Testis (tissue), 5 donors: ENCODE measurements at places on chromosomes 13 and 19. TPM values are rescaled to one million over a fixed set of nuclear protein-coding genes. Genes with fewer than 3 reads are reported as not detected.
A peak's percentile ranks its signal among the peaks of the same experiment; 100 is the strongest.

LRRC63 gene
- total RNA-seq = 9.4 TPM

SPTBN4 gene
- total RNA-seq = 18.3 TPM

ZNF443 gene
- total RNA-seq = 4.1 TPM

NRTN gene
- total RNA-seq = 6.5 TPM

MEDAG gene
- total RNA-seq = 9.6 TPM

TEX101 gene
- total RNA-seq = 93.3 TPM

ATP7B gene
- 18.7 TPM for total RNA-seq

C13orf42 gene
- total RNA-seq = 1.8 TPM

ELAVL1 gene
- 84.8 TPM for total RNA-seq

STOML3 gene
- 0.12 TPM for total RNA-seq

GRCh38 chr19:30209617-30210600, 162.3 kb upstream of the ZNF536 start:
- no peak for DNase-seq

DNA sequence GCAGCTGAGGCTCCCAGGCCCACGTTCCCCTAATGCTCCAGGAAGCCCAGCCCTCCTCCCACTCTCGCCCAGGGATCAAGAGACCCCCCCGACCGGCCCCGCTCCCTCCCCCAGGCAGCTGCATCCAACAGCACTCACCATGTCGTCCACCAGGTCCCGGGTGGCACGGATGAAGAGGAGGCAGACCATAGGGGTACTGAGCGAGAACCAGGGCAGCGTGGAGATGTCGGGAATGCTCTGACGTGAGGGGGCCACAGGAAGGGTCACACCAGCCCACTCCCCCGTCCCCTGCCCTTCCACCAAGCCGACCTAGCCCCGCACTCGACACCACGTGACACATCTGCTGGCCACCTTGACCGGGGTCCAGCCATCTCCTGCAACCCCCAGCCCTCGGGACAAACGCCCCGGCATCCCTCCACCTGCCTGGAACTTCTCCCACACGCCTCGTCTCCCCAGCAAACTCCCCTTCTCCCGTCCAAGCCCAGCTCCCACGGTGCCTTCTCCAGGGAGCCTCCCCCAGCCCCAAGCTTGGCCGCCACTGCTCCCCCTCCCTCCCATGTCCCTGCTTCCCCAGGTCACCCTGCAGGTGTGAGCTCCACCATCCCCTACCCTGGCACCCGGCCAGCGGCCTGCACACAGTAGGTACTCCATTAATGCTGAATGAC, 4.9 kb downstream of the ATP8B3 start:
- DNase-seq = no peak

DNA sequence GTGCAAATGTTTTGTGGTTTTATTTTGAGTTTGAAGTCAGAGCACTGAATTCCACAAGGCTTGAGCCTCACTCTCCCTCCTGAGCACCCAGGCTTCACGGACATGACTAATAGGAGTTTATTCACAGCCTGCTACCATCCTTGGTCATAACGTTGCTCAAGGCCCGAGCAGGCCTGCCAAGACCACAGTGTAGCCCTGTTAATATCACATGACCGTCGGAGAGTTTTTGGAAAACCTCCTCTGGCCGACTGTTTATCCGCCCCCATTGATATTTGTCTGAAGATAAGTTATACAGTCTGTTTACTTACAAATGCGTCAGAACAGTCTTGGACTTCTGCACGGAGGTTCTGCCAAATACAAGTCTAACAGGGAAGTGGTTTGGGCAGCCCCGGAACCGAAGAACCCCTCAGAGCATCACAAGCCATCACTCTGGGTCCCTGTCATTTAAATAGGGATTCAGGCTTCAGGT, 89.9 kb downstream of the COL4A2 start:
- DNase-seq = peak; percentile 89

- peak; percentile 51 for DNase-seq
These were observed at the start of gene STAP2 for GRCh38 chr19:4338441-4339355. Gene STAP2, minus strand, starts transcription at chr19:4338827. Its CDS starts 74 bp downstream, at chr19:4338753.

GRCh38 chr19:47002106-47002766, 17.4 kb upstream of the NPAS1 start:
- DNase-seq = no peak

DNA sequence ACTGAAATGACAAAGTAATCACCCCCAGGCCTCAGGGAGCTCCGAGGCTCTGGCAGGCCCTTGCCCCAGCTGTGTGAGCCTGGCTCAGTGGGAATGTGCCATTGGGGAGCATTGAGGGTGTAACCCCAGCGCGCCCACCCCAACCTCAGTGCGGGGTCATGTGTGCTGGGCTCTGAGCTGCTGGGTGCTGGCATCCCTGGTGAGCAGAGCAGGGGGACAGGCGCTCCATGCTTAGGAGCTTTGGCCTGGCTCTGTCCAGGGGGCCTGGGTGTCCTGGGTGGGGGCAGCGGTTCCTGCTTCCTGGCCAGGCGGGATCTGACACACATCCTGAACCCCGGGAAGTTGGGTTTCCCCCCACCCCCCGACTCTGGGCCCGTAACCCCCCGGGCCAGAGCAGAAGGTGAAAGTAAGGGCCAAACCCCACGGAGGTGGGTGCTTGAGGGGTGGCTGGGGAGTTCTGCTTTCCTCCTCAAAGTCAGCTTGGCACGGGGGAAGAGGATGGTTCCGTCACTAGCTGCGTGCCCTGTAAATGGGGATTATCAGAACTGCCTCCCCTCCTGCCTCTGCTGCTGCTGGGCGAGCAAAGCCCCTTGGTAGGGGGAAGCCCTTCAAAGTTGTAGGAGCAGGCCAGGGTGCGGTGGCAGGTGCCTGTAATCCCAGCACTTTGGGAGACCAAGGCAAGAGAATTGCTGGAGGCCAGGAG, 1.7 kb downstream of the LRP3 start:
- no peak for DNase-seq

- DNase-seq = no peak
These were observed 97.0 kb downstream of the ABCC4 start for GRCh38 chr13:95204231-95204765.

DNA sequence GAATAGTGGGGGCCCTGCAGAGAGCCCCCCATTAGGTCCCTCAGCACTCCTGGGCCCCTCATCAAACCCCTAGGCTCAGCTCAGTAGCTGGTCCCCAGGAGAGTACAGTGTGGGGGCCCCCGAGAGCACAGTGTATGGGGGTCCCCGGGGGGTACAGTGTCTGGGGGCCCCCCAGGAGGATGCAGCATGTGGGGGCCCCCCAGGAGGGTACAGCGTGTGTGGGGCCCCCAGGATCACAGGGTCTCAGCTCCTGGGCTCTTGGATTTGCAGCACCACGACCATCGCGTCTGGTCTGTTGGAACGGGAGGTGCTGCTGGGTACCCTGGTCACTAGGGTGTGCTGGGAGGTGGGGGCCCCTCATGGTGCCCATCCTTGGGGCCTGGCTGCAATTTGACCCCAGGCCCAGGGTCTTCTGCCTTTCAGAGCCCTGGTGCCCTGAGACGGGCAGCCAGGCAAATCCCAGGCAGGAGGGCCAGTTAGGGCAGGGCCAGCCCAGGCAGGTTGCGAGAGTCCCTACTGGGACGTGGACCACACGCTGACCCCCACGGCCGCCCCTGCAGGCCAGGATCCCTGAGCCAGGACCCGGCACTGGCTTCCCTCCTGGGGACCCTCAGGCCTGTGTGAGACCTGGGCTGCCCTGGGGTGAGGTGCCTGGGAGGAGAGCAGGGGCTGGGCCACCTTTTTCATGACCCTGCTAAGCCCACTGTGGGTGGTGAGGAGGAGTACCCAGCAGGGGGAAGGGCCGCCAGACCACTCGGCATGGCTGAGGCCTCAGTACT, 13.6 kb downstream of the CBARP start:
- DNase-seq = no peak

GRCh38 chr13:106423530-106423929, 111.9 kb downstream of the EFNB2 start:
- no peak for DNase-seq

- DNase-seq = no peak
These were observed 8.9 kb upstream of the GDF15 start for GRCh38 chr19:18377026-18377425.

DNA sequence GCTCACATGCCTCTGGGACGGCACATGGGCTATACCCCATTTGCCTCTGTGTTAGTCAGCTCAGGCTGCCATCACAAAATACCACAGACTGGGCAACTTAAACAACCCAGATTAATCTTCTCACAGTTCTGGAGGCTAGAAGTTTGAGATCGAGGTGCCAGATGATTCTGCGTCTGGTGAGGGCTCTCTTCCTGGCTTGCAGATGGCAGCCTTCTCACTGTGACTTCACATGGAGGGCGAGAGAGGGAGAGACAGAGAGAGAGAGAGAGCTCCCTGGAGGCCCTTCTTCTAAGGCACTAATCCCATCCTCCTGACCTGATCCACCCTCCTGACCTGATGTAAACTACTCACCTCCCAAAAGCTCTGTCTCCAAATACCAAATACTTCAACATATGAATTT, 55.0 kb downstream of the GPR12 start:
- no peak for DNase-seq

GRCh38 chr13:33262062-33262487, 23.5 kb downstream of the STARD13 start:
- no peak for DNase-seq

GRCh38 chr13:74570046-74570445, 435.8 kb upstream of the KLF12 start:
- DNase-seq = no peak

DNA sequence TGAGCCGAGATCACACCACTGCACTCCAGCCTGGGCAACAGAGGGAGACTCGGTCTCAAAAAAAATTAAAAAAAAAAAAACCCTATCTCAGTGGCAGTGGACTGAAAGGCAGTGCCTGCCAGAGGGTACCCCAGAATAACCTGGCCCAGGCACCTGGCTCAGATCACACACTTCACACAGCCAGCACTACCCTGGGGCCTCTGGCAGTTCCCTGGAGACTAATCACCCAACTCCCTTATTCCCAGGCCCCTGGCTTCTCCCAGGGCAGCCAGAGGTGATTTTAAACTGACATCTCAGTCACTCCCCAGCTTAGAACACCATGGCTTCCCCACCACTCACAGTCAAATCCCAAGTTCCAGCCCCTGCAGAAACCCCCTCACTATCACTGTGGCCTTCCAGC, 3.5 kb upstream of the SLC27A5 start:
- no peak for DNase-seq

- no peak for DNase-seq
These were observed 47.9 kb upstream of the OLFM4 start for GRCh38 chr13:52980695-52981094.

DNA sequence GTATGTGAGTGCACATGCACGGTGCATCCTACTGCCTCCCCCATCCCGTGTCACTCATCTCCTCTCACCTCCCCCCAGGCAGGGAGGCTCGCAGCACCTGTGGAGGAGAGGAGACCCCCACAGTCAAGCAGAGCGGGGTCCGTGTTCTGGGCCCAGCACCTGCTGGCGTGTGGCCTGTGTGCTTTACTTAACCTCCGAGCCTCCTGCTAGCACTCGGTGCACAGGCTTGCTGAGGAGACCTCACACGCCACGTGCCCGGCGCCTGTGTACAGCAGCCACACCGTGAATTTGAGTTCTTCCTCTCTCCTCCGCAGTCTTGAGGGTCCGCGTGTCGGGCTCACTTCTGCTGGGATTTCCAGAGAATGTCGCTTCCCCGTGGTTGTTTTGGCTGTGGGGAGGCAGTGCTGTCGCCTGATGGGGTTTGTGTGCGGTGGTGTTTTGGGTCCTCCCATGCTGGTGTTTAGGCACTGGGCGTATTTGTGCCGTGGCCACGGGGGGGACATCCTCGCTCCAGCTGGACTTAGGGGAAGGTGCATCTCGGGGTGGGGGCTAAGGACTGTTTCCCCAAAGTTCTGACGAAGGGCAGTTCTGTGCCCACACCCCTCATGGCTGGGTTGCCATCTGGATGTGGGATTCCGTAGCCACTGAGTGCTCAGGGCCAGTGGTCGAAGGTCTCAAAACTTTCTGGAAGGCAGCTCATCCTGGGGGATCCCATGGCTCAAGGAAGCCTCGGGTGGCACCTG, 34.8 kb upstream of the TMEM255B start:
- no peak for DNase-seq

DNA sequence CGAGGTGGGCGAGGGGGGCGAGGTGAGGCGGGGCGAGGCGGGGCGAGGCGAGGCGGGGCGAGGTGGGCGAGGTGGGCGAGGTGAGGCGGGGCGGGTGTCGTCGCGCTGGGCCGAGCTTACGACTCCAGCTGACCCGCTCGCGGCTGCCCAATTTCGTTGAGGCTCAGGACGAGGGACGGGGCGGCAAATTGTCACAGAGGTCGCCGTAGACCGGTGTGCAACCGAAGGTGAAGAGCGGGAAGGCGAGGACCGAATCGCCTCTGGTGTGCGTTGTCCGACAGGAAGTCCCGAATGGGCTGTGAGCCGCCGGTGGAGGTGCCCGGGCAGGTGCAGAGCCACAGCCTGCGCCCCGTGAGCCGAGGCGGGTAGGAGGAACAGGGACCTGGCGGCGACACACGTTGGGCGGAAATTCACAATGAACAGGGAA, at the start of gene LACC1:
Gene LACC1, plus strand, starts transcription at position 150 of the 427 bp plus-strand sequence. CDS start 1,082 bp downstream, outside the sequence.
- DNase-seq = peak; percentile 76

DNA sequence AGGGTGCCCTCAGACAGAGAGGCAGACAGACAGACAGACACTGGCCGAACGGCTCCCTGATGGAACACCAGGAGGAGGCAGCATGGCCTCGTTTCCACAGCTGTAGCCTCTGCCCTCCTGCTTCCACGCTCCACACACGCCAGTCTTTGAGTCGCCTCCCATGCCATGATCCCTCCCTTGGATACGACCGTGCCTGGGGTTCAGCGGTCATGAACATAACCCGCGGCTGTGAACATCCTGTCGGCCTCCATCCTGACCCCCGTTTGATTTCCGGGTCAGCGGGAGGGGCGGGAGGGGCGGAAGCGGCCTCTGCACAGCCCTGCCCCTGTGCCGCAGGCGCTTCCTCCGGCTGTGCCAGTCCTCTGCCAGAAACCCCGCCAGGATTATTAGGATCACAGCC, 23.4 kb downstream of the GP6 start:
- DNase-seq = no peak
